ENCODE measurements at places on chromosomes 13 and 19.

DNA sequence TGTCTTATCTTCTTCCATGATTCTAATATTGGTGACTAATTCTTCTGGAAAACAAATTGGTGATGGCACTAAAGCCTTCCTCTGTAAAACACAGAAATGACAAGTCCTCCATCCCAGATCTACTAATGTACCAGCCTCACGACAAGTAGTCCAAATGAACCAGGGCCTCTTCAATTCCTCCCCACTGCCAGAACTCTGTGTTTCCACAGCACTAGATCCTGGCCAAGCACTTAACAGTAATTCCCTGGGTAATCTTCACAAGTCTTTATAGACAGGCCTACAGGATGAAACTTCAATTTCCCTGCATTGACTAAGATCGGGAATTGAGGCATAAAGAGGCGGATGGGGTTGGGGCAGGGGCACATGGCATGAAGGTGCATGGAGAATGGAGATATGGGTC is 52.7 kb downstream of the SIAH3 start:
- no peak for DNase-seq

DNA sequence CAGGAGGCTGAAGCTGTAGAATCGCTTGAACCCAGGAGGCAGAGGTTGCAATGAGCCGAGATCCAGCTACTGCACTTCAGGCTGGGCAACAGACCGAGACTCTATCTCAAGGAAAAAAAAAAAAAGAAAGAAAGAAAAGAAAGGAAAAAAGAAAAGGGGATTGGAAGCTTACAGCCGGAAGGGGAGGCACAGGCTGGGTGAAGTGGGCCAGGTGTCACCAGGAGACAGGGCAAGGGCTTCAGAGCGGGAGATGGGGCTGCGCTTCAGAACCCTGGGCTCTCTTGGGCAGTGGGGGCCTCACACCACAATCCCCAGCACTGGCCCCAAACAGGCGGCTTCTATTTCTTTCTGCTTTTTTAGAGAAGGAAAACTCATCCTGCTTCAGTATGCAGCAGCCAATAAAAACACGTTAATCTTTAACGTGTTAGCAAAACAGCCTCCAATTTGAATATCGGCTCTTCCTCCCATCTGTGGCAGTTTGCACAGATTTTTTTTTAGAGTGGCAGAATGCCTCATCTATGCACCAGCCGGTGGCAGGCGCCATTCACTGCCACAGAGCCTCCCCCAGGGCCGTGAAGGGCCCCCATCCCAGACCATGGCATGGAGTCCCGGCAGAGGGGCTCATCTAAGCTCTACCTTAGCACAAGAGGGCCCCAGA is 46.6 kb upstream of the C19orf12 start:
- no peak for DNase-seq

DNA sequence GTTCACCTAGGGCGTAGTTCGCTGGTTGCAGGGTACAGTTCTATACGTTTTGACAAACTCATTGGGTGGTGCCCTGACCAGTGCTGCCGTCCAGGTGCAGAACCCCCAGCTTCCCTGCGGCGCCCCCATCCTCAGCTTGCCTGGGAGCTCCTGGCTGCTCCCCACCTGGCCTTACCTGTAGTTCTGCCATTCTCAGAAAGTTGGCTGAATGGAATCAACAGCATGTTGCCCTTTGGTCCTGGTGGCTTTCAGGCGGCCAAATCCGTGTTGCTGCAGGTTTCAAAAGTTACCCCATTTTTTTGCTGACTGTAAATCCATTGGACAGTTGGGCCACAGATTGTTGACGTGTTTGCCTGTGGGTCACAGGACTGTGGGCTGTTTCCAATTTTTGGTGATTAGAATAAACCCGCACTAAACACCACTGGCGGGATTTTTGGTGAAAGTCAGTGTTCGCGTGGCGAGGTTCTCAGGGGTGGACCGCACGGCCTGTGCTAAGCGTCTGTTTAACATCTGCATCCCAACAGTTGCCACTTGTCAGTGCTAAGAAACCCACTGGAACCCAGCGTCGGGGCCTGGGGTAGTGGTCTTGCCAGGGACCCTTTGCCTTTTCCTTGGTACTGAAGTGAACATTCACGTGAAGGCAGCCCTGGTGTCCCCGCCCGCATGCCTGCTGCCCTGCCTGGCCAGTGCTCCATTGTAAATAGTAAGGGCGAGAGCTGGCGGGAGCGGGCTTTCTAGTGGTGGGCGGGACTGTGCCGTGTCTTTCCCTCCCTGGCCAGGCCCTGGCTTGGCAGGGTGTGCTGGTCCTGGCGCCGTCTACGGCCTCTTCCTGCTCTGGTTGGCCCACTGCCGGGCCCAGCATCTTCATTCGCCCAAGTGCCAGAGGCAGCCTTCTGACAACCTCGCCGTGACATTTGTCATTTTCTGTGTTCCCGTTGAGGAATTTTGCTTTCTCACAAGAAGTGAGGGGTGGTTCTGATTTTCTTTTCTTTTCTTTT is 3.3 kb downstream of the DOT1L start:
- no peak for DNase-seq

- DNase-seq, result no peak
Observed at GRCh38 chr13:101681834-101682233, 229.4 kb downstream of the ITGBL1 start.

All from hematopoietic multipotent progenitor cell treated with erythropoietin and hydrocortisone succinate and interleukin-3 and kit ligand, for 8 days (in vitro differentiated cells).